ENCODE measurements at places on chromosomes 16 and 17. TPM values are rescaled to one million over a fixed set of nuclear protein-coding genes. Genes with fewer than 3 reads are reported as not detected.

XYLT1 gene
- total RNA-seq: 14.7 TPM

CD300LB gene
- total RNA-seq: 0.59 TPM

LIMD2 gene
- 9.5 TPM for total RNA-seq

ZSCAN10 gene
- not detected for total RNA-seq

OR4D1 gene
- not detected for total RNA-seq

KRT36 gene
- total RNA-seq: 1.9 TPM

BRICD5 gene
- 2.7 TPM for total RNA-seq

GUCY2D gene
- 0.39 TPM for total RNA-seq

GAST gene
- total RNA-seq: not detected

MYO1C gene
- 64.4 TPM for total RNA-seq

CDH5 gene
- 28.5 TPM for total RNA-seq

TBC1D3C gene
- total RNA-seq: not detected

BCL6B gene
- 7.6 TPM for total RNA-seq

CES1 gene
- 2.9 TPM for total RNA-seq

OSGIN1 gene
- 0.30 TPM for total RNA-seq

C17orf100 gene
- 0.89 TPM for total RNA-seq

MARVELD3 gene
- total RNA-seq: 3.0 TPM

RAB37 gene
- 0.69 TPM for total RNA-seq

NPIPB2 gene
- 10.7 TPM for total RNA-seq

SPATA22 gene
- 0.39 TPM for total RNA-seq

CMTM1 gene
- 2.0 TPM for total RNA-seq

ARL5C gene
- not detected for total RNA-seq

PERCC1 gene
- not detected for total RNA-seq

PLA2G10 gene
- total RNA-seq: not detected

SDR42E2 gene
- total RNA-seq: not detected

SLFN12L gene
- total RNA-seq: 1.6 TPM

ST6GALNAC1 gene
- total RNA-seq: not detected

NEUROD2 gene
- not detected for total RNA-seq

All from skin of body (tissue), 3 donors.